ENCODE measurements at places on chromosomes 3 and 15. TPM values are rescaled to one million over a fixed set of nuclear protein-coding genes. Genes with fewer than 3 reads are reported as not detected.

- no peak for DNase-seq
These were observed 120.9 kb downstream of the ERC2 start for GRCh38 chr3:56347219-56347871.

DNA sequence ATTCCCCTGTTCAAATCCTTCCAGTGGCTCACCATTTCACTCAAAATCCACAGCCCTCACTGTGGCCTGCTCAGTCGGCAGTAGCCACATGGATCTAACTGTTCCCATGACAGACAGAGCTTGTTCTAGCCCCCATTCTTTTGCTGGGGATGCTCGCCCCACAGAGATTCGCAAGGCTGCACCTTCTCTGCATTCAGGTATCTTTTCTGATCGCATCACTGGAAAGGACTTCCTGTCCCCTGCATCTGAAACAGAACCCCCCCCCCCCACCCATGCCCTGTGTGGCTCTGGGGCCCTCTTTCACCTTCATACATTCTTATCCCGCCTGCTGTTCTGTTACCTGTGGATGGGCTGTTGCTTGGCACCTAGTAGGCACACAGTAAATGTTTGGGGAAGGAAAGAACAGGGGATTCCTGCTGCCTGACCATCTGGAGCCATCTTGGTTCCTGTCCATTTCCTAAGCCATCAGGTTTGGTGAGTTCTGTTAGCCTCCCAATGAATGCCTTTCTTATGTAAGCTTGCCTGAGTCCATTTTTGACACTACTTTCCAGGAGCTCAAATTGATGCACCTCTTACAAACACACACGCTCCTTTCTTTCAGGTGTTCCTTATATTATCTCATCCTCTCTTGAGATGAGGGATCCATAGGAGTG is 42.9 kb upstream of the PGPEP1L start:
- no peak for DNase-seq

DNA sequence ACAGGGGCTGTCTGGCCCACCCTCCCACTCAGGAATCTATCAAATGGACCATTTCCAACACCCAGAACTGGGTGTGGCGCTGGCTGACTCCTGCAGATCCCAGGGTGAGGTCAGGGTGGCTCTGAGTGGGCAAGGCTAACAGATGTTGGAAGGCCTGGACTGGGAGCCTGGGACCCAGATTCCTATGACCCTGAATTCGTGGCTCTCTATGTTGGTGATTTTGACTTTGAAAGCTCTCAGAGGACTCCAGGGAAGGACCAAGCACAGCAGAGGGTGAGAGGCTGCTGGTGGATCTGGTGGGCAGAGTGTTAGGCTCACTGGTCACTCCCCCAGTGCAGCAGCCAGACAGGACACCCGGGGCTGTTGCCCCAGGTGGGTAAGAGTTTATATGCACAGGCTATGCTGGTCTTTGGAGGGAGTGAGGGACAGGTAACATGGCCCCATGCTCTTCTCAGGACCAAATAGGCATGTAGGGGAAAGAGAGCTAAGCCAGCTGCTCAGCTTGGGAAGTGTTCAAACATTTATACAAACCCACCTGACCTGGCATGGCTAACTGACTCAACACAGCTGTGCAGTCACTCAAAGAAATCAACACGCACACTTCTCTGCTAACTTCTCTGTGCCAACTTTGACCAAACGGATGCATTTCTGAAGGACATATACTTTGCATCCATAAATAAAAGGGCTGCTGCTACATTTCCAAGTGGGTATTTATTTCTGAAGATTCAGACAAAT is 62.6 kb upstream of the RAB6B start:
- no peak for DNase-seq

PRR23C gene
- total RNA-seq, result not detected

IL20RB gene
- 0.42 TPM for total RNA-seq

GRCh38 chr15:40995656-40996055 is 42.4 kb downstream of the CHAC1 start:
- DNase-seq, result no peak

GRCh38 chr3:64203216-64203615 is 22.1 kb downstream of the PRICKLE2 start:
- DNase-seq, result no peak

DNA sequence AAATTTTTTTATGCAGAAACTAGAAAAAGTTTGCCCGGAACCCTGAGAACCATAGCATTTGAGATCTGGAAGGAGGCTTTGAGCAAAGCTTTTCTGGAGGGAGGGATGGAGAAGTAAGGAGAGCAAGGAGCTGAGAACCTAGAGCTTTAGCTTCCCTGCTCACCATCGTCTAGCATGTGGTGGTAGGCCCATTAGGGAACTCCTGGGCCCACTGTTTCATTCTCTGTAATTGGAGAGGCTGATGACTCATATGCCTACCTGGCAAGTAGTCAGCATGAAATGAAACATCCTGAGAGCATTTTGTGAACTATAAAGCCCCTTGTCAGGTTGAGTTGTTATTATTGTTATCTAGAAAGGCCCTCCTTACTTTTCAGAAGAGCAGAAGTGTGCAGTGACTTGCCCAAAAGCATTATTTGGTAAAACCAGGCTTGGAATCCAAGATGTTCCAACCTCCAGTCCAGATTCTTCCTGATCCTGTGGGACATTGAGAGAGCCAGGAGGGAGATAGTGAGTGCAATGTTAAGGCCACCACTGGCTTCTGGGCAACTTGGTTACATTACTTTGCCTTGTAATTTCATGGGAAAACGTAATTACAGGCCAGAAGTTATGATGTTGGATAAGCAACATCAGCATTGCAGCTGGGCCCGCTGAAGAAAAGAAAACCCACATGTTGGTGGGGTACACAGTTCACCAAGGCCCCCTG is 104.5 kb upstream of the BFSP2 start:
- DNase-seq, result no peak

DNA sequence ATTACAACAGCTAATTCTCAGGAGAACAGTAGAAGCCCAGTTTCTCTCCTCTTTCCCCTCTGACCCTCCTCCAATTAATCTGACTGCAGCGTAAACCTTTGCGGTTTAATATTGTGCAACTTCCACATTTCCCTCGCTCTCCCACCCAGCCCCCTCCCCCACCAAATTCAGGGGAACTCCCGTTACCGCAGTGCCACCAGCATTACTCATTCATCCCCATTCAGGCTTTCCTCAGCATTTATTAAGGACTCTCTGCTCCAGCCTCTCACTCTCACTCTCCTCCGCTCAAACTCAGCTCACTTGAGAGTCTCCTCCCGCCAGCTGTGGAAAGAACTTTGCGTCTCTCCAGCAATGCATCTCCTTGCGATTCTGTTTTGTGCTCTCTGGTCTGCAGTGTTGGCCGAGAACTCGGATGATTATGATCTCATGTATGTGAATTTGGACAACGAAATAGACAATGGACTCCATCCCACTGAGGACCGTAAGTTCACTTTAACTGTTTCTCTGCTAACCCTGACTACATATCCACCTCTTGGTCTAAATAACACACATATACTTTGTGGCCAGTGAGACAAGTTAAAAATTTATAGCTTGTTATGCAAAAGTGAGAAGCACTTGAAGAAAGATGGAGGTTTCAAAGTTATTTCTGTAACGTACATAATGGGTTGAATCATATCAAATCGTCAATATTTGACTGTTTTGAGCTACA is at the start of gene PTX3:
PTX3 (plus strand) TSS at position 268 of the 709 bp plus-strand sequence; CDS start at position 352, 84 bp downstream.
- peak; percentile 67 for DNase-seq

- DNase-seq, result peak; percentile 39
These were observed 36.5 kb upstream of the SPTBN5 start for GRCh38 chr15:41930221-41930866.

GRCh38 chr3:134707908-134708597 is 57.2 kb upstream of the KY start:
- DNase-seq, result no peak

GRCh38 chr15:95620934-95621579 is 709.4 kb upstream of the NR2F2 start:
- no peak for DNase-seq

DNA sequence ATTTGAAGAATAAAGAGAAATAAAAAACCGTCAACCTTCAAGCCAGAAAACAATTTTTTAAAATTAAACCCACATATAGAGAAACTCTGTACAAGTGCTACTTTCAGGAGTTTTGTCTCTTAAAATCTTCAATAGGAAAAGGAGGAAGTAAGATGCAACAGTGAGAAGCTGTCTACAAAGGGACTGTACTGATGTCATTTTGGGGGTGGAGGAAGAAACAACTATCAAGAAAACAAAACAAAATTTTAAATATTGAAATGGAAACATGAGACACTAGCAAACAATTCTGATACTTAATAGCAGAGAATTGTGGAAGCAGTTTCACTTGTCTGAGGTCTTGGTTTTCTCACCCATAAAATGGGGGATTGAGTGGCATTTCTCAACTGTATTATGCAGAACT is 84.4 kb downstream of the SLMAP start:
- no peak for DNase-seq

- no peak for DNase-seq
These were observed 2.3 kb downstream of the LNP1 start for GRCh38 chr3:100403362-100404249.

DNA sequence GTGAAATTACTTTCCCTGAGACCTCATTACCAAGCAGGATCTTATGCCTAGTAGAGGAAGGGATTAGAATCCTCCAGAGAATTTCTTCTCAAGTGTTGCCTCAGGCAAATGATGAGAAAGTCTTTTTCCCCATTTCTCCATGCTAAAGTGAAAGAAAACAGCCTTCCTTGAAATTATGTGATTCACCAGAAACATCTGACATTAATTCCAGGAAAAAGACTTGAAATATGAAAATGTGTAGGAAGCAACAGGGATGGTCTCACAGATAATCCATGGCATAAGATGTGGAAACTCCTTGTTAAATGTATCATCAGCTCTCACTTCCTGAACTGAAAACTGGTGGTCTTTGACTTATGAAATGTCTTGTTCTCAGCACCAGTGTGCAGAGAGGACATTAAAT is 17.9 kb upstream of the ABI3BP start:
- no peak for DNase-seq

MYZAP gene
- 7.4 TPM for total RNA-seq

C3orf20 gene
- not detected for total RNA-seq

FGD5 gene
- 84.3 TPM for total RNA-seq

DNA sequence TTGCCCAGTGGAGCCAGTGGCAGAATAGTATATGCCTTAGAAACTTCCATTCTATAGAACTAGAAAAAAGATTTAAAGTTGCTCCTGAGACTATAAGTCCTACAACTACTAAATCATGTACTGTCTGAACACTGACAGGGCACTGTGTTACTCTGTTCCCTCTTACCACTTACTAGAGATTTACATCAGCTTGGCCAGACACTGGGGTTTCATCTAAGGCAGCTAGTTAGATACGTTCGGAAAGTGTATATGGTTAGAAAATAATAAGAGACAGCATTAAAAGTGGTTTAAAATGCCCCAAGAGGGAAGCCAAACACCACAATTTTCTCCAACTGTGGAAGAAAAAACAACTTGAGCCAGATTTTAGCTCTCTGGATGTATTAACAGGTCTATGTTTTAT is 97.1 kb downstream of the FBN1 start:
- DNase-seq, result no peak

GOLGA8Q gene
- 0.59 TPM for total RNA-seq

GP5 gene
- 0.07 TPM for total RNA-seq

DNA sequence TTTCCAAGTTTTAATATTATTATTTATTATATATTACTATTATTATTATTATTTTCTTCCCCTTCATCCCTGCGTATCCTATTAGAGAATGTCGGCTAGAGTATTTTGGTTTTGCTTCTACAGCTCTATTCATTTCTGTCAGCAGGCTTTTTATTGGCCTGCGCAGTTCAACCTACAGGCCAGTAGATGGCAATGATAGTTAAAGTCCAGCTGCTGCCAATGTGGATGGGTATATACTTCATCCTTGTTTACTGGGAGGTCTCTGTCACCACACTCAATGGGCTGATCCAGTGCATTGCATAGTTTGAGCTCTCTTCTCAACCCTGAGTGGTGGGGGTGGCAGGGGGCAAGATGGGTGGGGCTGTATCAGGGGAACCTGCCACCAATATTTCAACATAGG is 799.8 kb downstream of the NSUN3 start:
- no peak for DNase-seq

- no peak for DNase-seq
These were observed 228.1 kb upstream of the PROK2 start for GRCh38 chr3:72013084-72013483.

LDHAL6B gene
- not detected for total RNA-seq

- DNase-seq, result peak; percentile 52
These were observed 103.4 kb upstream of the UBP1 start for GRCh38 chr3:33543601-33544000.

CNTN6 gene
- total RNA-seq, result not detected

ZBTB47 gene
- total RNA-seq, result 17.3 TPM

DNA sequence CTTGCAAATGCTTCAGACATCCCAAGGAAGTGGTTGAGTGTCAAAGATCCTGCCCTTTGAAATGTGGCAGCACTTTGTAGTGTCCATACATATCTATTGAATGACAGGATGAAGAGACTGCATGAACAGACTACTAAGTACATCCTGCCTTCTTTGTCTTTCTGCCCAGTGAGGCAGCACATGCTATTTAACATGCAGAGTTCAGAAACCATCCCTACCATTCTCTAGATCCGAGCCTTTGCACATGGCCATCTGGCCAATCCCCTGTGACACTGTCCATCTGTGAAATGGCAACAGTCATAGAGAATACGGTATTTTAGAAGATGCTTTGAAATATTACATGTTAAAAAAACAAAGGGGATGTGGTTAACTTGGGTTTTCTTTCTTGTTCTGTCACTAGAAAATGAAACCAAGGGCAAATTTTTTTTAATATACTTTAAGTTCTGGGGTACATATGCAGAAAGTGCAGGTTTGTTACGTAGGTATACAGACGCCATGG is 519.6 kb downstream of the NTRK3 start:
- DNase-seq, result no peak

GRCh38 chr3:149771652-149772271 is 19.5 kb upstream of the COMMD2 start:
- DNase-seq, result no peak

DNA sequence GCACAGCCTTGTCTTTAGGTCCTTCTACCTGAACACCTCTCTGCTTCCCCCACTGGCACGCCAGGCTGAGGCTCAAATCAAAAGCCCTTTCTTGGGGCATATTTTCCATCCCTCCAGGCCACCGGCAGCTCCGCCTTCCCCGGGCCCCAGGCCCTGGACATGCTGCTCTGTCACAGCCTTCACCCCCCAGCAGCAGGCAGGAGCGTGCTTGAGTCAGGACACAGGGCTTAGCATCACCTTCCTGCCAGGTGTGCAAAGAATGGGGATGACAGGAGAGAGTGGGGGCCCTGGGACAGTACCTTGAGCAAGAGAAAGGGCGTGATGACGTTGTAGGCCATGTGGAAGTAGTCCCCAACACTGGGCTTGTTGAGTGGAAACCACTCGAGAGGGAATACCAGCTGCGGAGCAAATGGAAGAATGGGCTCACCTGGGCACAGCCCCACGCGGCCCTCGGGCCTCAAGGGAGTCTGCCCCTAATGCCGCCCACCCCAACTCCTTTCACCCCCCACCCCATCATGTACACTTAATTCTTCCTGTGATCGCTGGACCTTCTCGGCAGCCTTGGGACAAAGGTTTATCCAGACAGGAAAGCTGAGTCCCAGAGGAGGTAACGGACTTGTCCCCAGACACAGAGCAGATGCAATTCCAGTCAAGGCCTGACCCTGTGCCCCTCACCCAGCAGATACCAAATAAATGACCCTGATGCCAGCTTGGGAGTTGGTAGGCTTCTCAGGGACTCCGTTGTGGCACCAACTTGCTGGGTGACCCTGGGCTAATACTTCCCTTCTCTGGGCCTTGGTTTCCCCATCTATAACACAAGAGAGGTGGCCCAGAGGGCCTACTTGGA is 9.1 kb upstream of the CALML4 start:
- DNase-seq, result no peak

GRCh38 chr3:170257145-170257544 is 34.9 kb downstream of the PRKCI start:
- no peak for DNase-seq

- no peak for DNase-seq
These were observed 613.3 kb upstream of the GOLIM4 start for GRCh38 chr3:168709073-168709472.

GRCh38 chr3:4416961-4417360 is 50.1 kb downstream of the SUMF1 start:
- peak; percentile 60 for DNase-seq

Measured in pulmonary artery endothelial cell (primary cell).